ENCODE measurements at places on chromosomes 4 and X. TPM values are rescaled to one million over a fixed set of nuclear protein-coding genes. Genes with fewer than 3 reads are reported as not detected.
A peak's percentile ranks its signal among the peaks of the same experiment; 100 is the strongest.

- no peak for DNase-seq
These were observed 711.2 kb downstream of the ADGRL3 start for GRCh38 chr4:61911313-61911756.

DNA sequence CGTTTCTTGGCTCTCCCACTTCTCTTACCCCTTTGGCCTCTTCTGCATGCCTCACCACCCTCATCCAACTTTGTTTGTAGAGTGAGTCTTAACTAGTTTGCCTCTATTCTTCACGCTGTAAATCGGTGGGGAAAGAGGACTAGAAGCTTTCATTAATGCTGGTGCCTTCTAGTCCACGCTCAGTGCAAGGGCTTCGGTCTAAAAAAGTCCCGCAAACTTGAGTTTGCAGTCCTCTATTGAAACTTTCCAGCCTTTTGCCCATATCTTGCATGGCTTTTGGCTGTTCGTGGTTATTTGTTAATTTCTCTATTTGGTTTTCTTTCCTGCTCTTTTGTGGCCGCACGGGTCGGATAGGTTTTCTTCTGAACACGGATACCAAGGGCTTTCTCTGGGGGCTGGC, 868 bp downstream of the DACH2 start:
- DNase-seq = no peak

DNA sequence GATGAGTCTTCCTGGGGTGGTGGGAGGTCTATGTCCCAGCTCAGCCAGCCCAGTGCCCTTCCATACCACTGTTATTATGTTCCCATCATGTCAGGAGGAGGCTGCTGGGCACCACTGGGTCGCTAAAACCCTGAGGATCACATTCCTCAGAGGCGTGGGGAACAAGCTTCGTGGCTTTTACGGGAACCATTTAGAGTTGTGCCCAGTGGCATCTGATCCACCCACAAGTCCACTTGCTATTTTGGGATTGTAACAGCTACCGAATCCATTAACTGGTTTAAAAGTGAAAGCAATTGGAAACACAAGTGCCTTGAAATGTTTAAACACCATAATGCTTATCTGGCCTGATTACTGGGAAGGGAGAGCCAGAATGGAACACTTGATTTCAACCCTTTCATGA, 13.1 kb upstream of the CCKAR start:
- DNase-seq = peak; percentile 62

The PRDM8 gene
- total RNA-seq = 86.8 TPM

DNA sequence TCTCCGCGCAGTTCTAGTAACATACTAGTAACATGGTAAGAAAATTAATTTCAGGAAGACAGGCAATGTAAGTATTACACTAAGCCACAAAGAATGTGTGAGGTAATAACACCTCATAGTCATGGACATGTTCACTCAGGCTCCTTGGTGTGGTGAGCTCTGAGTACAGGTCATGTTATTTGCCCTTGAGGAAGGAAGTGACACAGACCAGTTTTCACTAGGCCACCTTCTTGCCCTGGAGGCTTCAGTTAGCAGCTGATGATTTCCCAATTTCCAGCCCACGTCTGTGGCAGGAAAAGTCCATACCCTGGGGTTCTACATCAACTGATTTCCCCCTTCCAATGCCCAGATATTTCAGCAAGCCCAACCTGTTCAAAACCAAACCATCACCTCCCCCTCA, 6.7 kb downstream of the APOO start:
- peak; percentile 69 for DNase-seq

- DNase-seq = no peak
These were observed 13.6 kb downstream of the HMX1 start for GRCh38 chr4:8857766-8858700.

- DNase-seq = peak; percentile 95
These were observed 51.0 kb downstream of the GUCY1B1 start for GRCh38 chr4:155809835-155810234.

DNA sequence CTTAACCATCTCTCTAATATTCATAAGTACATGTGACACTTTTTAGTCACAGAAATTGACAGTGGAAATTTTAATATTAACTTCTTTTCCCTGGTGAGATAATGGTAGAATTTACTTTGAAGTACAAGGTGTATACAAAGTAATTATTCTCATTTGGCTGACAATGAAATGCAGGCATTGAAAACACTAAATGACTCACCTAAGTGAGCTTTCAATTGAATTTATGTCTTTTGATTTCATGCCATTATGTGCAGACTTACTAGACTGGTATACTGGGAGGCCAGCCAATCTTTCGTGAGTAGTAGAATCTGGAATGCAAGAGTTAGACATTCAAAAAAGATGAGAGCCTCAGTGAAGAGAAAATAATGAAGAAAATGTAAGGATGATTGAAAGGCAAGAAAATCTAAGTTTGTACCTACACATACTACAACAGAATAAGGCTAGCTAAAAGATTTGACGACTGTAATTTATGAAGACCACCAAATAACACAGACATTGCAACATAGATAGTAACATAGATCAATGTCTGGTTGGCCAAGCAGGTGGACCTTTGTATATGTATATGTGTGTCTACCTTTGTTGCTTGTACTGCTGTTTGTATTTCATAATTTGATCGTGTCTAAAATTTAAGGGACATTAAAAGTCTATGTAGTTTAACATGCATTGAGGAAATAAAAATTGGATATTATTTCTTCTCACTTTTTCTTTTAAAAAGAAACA, 459.7 kb downstream of the IL15 start:
- peak; percentile 92 for DNase-seq

DNA sequence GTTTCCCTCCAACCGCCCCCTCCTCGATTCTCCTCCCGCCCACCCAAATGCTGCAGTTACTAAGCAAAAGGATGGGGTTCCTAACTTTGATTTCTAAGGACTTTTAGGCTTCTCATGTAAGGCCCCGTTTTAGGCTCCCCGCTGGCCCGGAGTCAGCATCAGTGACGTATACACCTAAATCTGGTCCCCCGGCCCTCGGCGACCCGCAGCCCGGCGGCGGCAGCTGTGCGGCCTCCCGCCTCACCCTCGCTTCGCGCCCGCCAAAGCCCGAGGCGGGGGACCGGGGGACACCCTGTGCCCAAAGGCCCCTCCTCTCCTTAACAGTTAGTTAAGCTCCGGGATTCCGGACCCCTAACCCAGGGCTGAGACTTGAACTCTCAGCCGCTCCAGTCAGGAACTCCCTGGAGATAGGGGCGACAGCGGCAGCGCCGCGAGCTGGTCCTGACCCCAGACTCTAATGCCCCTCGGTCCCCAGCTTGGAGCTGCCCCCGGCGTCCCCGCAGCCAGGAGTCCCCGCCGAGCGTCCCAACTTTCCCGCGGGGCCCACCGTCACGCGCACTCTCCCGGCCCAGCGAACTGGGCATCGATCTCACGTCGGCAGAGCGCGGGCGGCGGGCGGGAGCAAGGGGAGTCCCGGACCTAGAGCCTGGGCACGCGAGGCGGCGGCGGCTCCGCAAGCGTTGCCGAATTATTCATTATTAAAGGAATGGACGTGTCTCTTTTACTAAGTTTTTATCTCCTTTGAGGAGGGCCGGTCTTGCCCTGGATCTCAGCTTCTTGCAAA, 1.5 kb upstream of the NR3C2 start:
- DNase-seq = peak; percentile 2

DNA sequence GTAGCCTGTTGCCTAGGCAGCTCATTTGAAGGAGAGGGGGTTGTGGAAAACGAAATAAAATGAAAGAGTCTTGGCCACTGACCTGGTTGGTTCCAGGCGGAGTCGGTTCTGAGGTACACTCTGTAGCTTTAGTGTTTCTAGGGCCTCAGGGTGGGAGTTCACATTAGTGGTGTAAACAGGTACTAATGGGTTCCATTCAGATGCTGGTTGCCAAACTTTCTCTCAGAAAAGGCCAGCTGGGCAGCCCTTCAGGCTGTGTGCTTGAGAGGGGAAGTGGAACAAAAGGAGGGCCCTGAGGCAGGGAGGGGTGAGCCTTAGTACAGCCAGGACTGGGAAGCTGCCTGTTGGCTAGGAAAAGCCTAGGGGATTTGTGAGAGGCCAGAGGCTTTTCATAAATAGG, 24.8 kb downstream of the NHSL2 start:
- no peak for DNase-seq

- peak; percentile 26 for DNase-seq
These were observed 36.6 kb downstream of the MYOZ2 start for GRCh38 chr4:119172223-119172622.

GRCh38 chr4:110170861-110171260, 27.6 kb downstream of the ELOVL6 start:
- no peak for DNase-seq

- DNase-seq = peak; percentile 44
These were observed 4.3 kb upstream of the TLR6 start for GRCh38 chr4:38860788-38861424.

The ANK2 gene
- total RNA-seq = 16.2 TPM

GRCh38 chr4:152118819-152119553, 358.2 kb upstream of the GATB start:
- DNase-seq = no peak

- peak; percentile 63 for DNase-seq
These were observed 148.1 kb upstream of the FAM9B start for GRCh38 chrX:9182041-9182440.

GRCh38 chr4:133014473-133015135, 134.5 kb upstream of the PCDH10 start:
- DNase-seq = peak; percentile 1

The COX7B2 gene
- not detected for total RNA-seq

DNA sequence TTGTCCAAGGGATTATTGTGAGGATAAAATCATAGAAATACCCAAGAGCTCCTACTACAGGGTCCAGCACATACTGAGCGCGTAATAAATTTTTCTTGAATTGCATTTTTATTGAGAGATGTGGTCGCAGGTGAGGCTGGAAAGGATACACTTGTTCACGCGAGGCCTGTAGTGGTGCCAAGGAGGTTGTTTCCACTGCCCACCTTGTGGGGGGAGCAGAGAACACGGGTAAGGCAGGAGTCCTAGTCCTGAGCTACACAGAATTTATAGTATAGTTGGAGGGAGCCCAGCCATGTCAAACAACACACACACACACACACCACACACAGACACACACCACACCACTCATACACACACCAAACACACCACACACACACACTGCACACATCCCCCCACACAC, 31.8 kb upstream of the CYP4V2 start:
- no peak for DNase-seq

GRCh38 chrX:10923466-10923865, 187.7 kb upstream of the HCCS start:
- DNase-seq = no peak

All from LHCN-M2 (cell line).